ENCODE measurements at places on chromosomes 2 and 18.

DNA sequence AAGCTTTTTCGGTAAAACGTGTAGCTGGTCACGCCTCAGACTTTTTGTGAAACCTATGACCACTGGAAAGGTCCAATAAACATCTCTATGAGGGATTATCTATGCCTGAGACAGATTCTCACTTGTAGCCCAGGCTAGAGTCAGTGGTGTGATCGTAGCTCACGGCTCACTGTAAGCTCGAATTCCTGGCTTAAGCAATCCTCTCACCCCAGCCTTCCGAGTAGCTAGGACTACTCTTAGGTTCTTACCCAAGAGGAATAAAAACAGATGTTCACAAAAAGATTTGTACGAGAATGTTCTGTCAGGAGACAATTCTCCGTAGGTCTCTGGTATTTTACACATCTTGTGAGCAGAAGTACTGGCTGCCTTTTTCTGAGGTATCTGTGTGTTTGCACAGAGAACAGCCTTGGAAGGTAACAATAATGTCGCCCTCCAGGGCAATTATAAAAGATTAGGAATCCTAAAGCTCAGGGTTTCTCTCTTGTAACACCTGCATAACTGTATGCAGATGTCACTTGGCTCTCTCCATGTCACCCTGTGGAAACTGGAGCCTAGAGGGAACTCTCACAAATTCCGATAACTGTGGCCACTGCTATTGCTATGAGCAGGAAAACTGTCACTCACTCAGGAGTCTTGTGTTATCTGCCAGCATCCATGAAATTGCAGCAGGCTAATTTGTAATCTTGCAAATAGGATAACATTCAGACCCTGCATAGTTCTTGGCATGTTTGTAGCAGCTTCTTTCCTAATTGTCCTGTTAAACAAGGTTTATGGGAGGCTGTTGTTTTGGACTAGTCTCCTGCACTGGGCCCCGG, 25.5 kb upstream of the RALBP1 start:
- DNase-seq = no peak

DNA sequence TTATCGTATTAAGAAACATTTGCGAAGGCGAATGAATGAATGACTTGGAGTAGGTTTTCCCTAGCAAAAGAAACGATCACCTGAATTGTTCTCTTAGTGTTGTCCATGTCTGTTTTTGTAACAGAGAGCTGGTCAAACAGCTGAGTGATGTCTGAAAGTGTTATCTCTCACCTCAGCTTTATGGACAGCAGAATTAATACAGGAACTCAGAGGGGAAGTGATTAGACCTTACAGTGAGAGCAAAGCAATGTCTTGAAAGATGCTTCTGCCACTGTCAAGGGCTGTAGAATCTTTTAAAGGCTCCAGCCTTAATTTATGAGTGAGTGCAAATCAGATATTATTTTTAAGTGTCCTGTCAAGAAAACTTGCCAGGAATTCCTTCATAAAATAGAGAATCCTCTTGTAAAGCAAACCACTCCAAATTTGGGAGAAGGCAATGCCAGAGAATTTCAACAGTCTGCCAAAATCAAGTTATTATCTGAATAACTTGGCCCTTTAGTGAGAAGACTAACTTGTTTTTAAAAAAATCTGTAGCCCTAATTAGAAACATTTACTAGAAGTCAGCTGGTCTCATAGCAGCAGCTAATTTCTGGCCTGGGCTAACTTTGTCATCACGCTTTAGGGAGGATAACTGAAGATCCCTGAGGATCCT, 60.7 kb downstream of the CDC42EP3 start:
- DNase-seq = no peak

GRCh38 chr2:75772908-75773630, 62.4 kb upstream of the GCFC2 start:
- no peak for DNase-seq

GRCh38 chr2:100786297-100786658, 33.7 kb upstream of the NPAS2 start:
- no peak for DNase-seq

- DNase-seq = no peak
Observed at GRCh38 chr2:25517701-25518100, 155.7 kb downstream of the DTNB start.
